ENCODE measurements at places on chromosomes 7 and 10.

DNA sequence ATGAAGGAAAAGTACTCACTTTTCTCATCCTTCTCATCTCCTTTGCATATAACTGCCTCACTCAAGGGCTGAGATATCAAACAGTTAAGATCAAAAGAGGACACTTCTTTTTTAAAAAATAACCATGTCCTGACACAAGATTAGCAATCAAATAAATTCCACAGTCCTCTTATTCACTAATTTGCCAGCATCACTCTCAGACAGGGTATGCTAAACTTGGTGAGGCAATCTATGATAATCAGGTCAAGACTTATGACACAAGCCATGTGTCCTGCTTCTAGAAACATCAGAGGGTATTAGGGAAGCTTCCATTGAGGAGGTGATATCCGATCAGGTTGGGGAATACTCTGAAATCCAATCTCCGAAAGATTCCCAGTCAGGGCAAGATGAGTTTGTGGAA, 10.4 kb downstream of the PANK1 start:
- no peak for DNase-seq

DNA sequence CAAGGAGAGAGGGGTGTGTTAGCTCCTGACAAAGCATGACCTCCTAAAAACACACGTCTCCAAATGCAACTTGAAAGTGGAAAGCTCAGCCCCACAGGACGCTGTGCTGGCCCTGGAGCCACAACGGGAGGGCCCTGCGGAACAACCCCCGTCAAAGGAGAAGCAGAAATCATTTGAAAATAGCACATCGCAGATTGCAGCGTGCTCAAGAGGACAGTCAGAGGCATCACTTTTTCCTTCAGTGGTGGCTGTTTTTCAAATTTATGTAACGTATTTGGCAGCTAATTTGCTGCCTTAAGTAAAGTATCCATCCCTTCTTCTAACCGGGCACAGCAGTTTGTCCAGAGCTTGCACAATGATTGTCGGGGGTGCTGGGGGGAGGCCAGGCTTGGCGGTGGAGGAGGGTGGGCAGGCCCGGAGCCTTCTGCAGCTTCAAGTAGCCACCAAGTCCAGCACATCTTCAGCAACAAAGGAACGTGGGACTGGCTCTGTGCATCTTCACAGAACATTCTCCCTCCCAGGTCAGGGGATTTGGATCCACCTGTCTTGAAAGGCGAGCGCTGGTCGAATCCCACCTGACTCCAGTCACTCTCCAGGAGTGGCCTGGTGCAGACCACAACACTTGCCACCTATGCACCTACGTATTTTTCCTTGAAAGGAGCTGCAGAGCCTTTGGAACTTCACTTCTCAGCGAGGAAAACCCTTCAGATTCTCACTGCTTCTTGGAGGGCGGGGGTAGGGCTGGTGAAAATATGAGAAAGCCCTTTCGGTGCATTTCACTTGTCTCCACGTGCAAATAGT, 346.3 kb downstream of the DNAJB6 start:
- DNase-seq = no peak

- DNase-seq = no peak
Measured at GRCh38 chr10:71271662-71272055, 47.4 kb upstream of the SLC29A3 start.

DNA sequence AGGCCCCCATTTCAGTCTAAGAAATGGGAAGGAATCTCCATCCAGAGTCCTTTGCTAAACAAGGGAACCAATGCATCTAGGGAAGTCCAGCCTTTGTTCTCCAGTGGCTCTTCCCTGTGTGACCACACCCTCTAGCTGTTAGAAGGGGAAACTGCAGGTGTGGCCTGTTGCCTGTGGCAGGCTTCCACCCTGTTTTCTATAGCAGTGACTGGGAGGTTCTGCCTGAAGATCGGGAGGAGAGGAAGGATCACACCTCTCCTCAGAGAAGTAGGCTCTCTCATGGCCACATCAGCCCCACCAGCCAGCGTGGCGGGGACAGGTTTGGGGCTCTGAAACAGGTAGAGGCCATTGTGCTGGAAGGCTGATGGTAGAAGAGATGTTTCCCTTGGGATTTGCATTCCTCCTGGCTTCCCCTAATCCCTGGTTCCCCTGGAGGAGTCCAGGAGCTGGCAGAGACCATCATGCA, 47.7 kb upstream of the TRIM8 start:
- peak; percentile 64 for DNase-seq

- DNase-seq = no peak
Measured at GRCh38 chr10:14751014-14751896, 23.4 kb downstream of the FAM107B start.

- no peak for DNase-seq
Measured at GRCh38 chr7:46969303-46970130, 612.4 kb downstream of the TNS3 start.

GRCh38 chr7:82105463-82105862, 335.6 kb upstream of the HGF start:
- DNase-seq = no peak

DNA sequence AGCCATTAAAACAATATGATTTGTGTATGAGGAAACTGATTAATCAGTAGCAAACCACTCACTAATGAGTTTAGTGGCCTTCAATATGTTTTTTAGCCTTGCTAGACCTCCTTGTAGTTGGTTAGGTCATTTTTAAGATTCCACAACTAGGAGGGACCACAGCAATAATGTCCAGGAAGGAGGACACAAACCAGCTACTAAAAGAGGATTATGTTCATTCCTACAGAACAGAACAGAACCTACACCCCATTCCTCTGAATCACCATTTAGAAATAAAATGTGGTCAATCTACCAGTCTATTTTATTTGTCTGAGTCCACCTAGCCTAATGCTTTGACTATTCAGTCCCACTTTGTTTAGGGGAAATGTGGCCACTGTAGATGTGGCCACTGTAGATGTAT, 226.3 kb downstream of the GLI3 start:
- no peak for DNase-seq

GRCh38 chr10:76998451-76998850, 639.2 kb downstream of the KCNMA1 start:
- no peak for DNase-seq

GRCh38 chr10:86849181-86849894, 92.9 kb downstream of the BMPR1A start:
- no peak for DNase-seq

- no peak for DNase-seq
Measured at GRCh38 chr7:114088470-114088940, 169.7 kb upstream of the PPP1R3A start.

DNA sequence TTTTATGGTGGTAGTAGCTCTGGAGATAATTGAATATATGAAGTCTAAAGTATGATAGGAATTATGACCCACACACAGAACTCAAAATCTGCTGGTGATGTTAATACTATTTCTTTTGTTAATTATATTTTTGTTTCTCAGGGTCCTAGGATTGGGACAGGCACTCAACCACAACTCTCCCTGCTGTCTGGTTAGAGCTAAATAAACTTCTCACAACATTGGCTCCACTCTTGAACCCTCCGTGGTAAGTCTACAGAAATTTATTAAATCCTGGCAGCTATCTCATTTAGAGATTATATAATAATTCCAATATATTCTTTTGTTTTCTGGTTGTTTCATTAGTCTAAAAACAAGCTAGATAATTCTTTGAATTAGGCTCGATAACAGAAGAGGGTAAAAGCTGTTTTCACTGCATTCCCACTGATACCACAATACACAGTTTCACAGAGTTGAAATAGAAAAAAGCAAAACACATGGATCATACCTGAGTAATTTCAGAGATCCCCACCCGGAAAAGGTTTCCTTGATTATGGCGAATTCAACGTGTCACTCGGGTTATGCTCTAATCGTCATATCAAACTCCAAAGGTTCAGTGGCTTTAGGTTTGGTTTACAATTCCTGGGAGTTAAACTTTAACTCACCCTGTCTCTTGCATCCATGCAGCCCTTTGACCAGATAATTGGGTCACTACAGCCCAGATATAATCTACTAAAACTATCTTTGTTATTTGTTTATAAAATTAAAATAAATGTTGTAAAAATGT, at the start of gene A1CF:
Gene A1CF, minus strand, starts transcription at position 531 of the 763 bp plus-strand sequence. CDS start 25,687 bp downstream, outside the sequence.
- no peak for DNase-seq

- DNase-seq = no peak
Measured at GRCh38 chr7:121383235-121383910, 12.7 kb downstream of the FAM3C start.

- DNase-seq = peak; percentile 2
Measured at GRCh38 chr7:11373546-11374142, 400.0 kb downstream of the PHF14 start.

- DNase-seq = no peak
Measured at GRCh38 chr7:84081973-84082522, 112.5 kb downstream of the SEMA3A start.

- no peak for DNase-seq
Measured at GRCh38 chr7:604001-604883, 84.6 kb upstream of the PDGFA start.

- peak; percentile 56 for DNase-seq
Measured at GRCh38 chr10:103884681-103885139, 29.3 kb upstream of the SH3PXD2A start.

GRCh38 chr7:29350351-29350750, 155.8 kb downstream of the CHN2 start:
- DNase-seq = peak; percentile 75

DNA sequence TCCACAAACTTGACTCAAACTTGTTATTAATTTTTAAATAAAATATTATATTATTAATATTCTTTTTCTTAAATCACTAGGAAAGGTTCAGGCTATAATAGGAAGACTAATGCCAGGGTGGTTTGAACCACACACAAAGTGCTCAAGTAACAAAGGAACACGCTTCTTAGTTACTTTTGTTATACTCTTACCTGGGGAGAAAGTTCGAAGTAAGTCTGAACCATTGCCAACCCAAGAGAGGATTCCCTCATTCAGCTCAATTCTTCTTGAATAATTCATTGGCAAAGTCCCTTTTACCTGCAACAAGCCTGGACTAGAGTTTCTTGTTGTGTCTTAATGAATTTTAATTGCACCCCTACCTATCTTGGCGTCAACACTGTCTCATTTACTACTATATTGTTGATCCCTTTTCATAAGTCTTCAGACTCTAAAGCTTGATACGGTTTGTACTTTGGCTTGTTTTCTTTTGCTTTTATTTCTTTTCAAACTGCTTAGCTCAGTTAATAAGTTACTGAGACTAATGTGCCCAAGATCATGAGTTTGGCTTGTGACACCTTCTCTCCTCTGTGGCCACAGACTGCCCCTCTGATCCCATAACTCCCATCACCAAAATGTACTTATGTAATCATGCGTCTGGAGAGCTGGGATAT, 10.2 kb upstream of the C10orf67 start:
- DNase-seq = no peak

DNA sequence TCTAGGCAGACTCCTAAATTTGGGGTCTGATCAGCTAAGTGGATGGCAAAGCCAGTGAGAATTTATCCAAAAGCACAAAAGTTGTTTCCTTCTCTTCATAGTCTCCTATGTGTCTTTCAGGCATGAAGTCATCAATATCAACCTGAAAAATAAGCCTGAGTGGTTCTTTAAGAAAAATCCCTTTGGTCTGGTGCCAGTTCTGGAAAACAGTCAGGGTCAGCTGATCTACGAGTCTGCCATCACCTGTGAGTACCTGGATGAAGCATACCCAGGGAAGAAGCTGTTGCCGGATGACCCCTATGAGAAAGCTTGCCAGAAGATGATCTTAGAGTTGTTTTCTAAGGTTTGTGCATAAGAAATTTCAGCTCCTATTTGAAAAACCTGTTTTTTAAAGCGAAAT, 4.8 kb downstream of the GSTO1 start:
- no peak for DNase-seq

- peak; percentile 33 for DNase-seq
Measured at GRCh38 chr7:107043921-107044346, 571 bp upstream of the PRKAR2B start.

- DNase-seq = no peak
Measured at GRCh38 chr10:22658745-22659410, 55.5 kb downstream of the PIP4K2A start.

DNA sequence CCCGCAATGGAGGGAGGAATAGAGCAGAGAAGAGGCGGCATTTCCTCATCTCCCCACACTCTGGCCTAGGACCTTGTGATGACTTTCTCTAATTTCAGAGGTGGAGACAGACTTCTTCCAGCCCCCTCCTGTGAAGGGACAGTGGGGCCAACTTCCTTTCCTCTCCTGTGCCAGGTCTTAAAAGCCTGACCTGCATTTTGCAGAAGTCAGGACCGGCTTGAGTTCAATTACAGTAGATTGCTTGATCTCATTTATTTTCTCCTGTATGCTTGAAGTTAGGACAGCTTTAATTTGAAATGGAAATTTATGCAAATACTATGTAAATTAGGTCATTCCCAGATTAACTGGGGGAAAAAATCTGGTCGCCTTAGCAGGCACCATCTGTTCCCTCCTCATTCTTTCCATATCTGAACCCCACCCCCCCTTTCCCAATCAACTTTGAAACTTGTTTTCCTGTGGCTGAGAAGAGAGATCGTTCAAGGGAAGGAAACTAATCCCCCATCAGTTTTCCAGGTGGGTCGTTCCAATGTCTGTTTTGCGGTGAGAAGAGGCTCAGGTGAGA, 57.1 kb downstream of the SYPL1 start:
- no peak for DNase-seq

GRCh38 chr7:34357068-34357467, 300.9 kb upstream of the NPSR1 start:
- DNase-seq = no peak

DNA sequence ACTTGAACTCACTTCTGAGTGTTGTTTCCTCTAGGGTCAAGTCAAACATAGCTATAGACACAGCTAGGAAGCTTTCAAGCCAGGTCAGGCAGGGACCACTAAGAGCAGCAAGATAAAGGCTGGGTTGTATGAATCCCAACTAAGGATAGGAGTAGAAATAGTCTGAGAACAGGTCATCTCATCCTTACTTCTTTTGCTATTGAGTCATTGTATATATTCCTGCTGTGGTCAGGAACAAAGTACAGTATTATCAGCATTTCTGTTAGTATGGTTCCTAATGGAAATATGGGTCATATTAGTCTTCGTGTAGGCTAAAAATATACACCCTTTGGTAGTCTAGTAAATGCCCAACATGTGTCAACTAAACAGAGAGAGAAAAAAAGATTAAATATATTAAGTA, 145.3 kb downstream of the BTAF1 start:
- DNase-seq = no peak

DNA sequence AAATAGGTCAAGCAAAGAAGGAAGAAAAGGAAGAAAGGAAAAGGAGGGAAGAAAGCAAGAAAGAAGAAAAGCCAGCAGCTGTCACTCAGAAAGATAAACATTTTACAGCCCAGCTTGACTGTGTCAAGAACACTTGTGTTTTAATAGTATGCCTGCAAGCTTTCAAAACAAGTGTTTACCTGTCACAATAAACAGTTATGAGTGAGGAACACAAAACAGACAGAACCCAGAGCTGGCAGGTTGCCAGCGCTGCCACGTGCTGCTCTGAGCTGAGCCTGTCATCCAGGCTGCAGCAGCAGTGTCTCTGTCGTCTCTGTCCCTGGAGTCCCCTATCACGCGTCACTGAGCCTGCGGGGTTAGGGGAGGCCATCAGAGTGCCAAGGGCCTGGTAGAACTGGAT, 827.6 kb upstream of the AUTS2 start:
- DNase-seq = no peak

- DNase-seq = peak; percentile 86
Measured at GRCh38 chr7:141072548-141073172, 1.2 kb upstream of the TMEM178B start.
